Stimulated activated CD8-positive, alpha-beta memory T cell treated with anti-CD3 and anti-CD28 coated beads, Interleukin-4, amount 100 ng/mL, for 1 hour (primary cell): ENCODE measurements at places on chromosomes 16 and 17.

DNA sequence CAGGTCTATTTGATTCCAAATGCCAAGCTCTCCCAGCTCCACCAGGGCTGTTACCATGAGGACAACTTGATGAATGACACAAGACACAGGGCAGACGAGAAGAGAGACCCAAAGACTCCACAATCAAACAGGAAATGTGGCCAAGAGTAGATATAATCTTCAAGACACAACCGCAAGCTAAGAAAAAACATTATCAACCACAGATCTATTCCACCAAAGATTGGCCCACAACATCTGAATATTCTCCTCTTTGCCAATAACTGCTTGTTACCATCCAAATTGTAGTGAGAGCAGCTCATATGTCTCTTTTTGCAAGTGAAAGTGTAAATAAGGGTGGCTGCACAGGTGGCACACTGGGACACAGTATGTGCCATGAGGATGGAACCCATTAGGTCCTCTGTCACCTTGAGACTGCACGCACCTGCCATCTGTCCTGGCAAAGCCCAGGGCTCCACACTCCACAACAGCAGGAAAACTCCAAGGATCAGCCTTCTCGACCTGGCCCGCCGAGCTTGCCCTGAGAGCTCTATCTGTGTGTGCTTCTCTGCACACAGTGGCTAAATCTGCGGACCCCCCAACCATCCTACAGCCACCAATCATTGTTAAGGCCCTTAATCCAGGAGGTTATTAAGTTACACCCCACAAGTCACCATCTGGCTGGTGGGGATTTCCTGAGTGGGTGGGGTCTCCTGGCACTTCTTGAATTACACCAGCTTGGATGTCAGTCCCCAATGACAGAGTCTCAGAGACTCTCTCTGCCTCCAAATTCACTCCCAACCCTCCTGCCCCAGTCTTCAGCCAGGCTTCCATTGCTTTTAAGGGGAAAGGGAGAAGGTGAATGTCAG, 50.5 kb downstream of the DYNLRB2 start:
- no peak for DNase-seq

- no peak for DNase-seq
Observed at GRCh38 chr16:30018731-30019158, 4.3 kb upstream of the C16orf92 start.

- no peak for DNase-seq
Observed at GRCh38 chr17:45646288-45646988, 137.7 kb upstream of the CRHR1 start.

DNA sequence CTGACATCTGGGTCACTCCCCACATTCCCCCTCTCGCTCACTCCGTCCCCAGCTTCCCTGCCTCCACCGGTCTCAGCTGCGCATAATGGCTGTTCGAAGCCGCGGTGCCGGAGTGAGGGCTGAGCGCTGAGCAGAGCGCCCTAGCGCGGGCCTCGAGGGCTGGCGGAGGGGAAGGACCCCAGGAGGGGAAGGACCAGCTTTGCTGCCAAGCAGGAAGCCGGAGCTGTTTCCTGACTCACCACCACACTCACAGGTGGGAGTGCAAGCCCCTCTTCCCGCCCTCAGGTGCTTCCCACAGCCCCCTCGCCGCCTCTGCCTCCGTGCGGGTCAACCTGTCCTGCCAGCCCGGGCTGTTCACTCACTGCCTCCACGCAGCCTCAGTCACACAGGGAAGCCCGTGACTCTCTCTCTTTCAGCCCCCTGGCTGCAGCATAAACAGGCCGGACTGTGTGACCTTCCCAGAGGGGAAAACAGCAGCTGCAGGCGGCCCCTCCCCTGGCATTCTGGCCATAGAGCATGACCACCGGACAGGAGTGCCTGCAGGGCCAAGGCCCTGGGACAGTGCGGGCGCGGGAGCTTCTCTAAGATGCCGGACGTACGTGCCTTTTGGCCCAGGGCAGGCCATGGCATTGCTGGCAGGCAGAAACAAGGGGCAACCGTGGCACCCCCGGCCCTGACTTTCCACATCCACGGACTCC, 23.7 kb downstream of the SLC43A2 start:
- no peak for DNase-seq

DNA sequence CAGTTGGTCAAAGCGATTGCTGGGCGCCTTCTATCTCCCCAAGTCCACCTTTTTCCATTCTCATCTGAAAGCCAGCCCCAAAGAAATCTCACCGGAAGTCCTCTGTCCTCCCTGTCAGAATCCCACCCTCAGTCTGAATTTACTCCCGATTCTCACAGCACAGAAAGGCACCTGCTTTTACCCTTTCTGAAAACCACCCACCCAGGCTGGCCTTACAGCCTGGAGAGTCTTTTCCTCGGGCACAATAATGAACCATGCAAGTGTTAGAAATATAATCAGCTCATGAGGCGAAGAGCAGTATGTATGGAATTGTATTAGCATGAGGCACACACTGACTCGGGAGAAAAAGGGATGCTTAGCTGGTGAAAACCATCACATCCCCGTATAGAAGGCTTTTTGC, 1.2 kb upstream of the ZFHX3 start:
- no peak for DNase-seq

DNA sequence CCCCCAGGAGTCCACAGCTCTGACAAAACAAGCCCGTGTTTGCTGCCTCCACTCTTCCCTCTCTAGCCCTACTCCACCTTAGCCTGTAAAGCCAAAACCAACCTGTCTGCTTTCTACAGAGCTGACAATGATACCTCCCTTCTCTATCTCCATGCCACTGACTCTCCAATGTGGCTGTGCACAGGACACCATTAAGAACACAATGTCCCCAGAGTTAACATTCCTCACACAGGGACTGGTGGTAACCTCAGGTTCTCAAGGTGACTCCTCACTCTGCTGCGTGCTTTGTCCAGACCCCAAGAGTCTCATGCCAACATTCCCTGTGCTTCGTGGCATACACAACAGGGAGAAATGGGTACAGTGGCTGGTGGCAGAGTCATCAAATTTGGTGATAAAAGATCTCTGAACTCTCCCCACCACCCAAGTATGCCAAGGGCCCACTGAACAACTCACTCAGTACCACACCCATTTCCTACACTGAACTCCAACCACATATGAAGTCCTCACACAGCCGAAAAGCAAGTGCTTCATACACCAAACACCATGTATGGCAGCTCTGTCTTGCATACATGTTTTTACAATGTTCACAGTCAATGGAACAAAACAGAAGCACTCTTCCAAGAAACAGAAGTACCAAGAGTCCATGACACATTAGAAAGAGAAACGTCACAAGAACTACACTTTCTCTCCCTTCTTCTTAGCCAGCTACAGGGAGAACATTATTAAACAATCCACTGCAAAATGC, 21.1 kb downstream of the CSNK2A2 start:
- no peak for DNase-seq

GRCh38 chr17:7654832-7655540, 4.3 kb downstream of the ATP1B2 start:
- DNase-seq: no peak

GRCh38 chr17:63974594-63975192, 2.0 kb upstream of the SCN4A start:
- no peak for DNase-seq

DNA sequence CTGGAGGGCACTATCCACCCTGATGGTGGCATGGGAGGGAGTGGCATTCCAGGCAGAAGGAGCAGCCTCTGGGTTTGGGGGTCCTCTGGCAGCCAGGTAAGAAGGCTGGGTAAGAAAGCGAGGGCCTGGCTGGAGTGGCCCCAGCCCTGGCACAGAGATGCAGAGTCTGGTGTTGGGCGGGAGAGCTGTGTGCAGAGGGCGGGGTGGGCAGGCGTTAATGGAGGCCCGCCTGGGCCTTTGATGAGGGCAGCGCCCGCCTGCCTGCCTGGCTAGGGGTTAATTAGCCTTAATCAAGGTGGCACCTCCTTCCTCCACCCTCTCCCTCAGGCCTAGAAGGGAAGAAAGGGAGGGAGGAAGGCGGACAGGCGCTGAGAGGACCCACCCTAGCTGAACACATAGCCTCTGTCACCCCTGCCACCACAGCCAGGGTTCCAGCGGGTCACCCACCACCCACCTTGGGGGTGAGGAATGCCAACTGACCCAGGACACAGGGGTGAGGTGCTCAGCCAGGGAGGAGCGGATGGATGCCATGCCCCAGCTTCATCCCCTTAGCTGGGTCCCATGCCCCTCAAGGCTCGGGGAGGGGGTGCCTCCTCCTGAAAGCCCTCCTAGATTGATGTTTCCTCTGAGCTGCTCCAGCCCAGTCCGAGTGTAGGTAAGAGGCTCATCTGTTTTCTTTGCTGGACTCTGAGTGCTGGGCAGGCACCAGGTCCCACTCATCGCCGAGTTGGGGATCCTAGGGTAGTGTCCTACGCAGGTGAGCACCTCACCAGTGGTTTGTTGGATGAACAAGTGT, 13.4 kb upstream of the FAM83G start:
- DNase-seq: no peak

DNA sequence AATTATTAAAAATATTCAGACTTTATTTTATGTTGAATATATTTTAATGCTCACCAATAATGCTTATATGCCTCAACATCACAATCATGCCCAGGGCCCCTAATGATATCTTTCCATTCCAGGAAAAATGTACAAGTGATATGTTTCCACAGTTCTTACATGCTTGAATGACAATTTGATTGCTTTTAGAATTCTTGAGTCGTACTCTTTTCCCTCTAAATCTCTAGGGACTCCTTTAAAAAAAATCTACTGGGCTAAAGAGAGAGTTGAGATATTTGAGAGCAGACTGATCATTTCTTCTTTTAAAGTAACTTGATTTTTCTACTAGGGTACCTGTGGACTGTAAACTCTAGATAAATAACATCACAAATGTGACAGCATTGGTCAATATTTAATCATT, 18.2 kb upstream of the HLF start:
- no peak for DNase-seq

- no peak for DNase-seq
Observed at GRCh38 chr17:49916854-49917515, 52.0 kb upstream of the DLX4 start.
